ENCODE measurements at places on chromosomes 7 and 10.

GRCh38 chr7:30764030-30764975, 6.9 kb upstream of the MINDY4 start:
- DNase-seq, result no peak

GRCh38 chr7:82715344-82715743, 271.8 kb upstream of the CACNA2D1 start:
- no peak for DNase-seq

DNA sequence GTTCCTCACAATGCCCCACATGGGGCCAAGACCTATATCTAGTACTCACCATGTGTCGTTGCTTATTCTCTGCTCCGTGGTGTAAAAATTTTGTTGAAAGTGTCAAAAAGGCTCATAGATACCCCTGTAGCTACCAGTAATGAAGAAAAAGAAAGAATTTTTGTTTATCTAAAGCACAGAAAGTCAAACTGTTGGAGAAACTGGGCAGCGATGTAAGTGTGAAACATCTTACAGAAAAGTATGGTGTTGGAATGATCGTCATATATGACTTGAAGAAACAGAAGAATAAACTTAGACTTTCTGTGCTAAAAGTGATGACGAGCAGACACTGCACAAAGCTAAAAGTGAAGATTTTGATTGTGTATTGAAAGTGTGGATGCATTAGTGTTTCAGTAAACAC, 626.6 kb upstream of the GHITM start:
- no peak for DNase-seq

DNA sequence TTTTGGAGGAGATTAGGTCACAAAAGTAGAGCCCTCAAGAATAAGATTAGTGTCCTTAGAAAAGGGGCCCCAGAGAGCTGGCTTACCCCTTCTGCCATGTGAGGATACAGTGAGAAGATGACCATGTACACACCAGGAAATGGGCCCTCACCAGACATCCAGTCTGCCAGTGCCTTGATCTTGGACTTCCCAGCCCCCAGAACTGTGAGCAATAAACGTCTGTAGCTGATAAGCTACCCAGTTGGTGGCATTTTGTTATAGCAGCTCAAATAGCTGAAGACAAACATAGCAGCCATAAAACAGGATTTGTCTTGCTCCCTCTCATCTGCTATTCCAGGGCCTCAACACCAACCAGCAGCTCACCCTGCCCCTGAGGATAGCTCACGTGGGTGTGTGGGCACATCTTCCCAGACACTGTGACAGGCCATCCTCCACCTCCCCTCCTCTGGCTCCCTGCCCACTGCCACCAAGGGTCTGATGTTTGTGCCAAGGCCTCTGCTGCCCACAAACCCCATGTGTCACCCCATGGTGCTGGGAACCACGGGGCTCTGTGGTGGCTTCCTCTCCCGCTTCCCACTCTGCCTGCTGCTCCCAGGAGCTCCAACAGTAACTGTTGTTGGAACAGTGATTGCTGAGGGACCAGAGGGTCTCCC, 252.4 kb downstream of the USP6NL start:
- DNase-seq, result no peak

DNA sequence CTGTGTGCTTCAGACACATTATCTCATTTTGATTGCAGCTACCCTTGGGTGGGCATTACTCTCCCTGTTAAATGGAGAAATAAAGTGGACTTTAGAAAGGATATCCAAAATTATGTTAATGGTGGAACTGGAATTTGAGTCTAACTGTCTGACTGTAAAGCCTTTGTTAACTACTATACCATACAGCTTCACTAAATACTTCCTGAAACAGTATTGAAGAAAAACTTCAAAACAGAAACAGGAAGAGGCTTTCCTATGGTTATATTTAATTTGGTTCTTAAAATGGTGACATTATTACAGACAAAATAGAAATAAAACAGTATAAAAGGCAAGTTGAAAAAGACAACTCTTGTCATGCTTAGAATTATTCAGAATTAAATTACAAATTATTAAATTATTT, 25.0 kb downstream of the SPAG6 start:
- DNase-seq, result no peak

GRCh38 chr7:99089914-99090629, 53.8 kb downstream of the SMURF1 start:
- no peak for DNase-seq

DNA sequence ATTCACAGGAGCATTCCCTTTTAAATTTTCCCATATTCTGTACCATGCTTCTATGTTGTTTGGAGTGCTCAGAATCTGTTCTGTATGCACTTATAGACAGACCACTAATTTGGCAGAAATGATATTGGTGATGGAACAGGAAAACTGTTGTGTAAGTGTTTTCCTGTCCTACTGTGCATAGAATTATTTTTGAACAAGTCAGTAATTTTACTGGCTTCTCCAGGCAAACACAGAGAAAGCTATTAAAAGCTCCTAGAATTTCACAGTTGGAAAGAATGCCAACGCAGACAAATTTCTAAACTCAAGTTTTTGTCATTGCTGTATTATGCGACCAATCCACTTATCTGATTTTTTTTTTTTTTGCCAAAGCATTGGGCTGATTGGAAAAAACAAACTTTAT, 55.7 kb downstream of the ANKMY2 start:
- DNase-seq, result no peak

GRCh38 chr10:84241185-84241790, at the start of gene LRIT1:
LRIT1 (minus strand) TSS chr10:84241546; CDS start chr10:84241439, 107 bp downstream.
- no peak for DNase-seq

GRCh38 chr10:8768852-8769251, 714.4 kb downstream of the GATA3 start:
- peak; percentile 12 for DNase-seq

- no peak for DNase-seq
Measured at GRCh38 chr7:102024769-102025391, 207.5 kb downstream of the CUX1 start.

- DNase-seq, result peak; percentile 83
Measured at GRCh38 chr7:36192053-36192824, 39.2 kb downstream of the EEPD1 start.

Data from M059J (cell line).